ENCODE measurements at places on chromosomes 13 and 19.

GRCh38 chr13:109494925-109495369, 291.4 kb downstream of the IRS2 start:
- no peak for DNase-seq

DNA sequence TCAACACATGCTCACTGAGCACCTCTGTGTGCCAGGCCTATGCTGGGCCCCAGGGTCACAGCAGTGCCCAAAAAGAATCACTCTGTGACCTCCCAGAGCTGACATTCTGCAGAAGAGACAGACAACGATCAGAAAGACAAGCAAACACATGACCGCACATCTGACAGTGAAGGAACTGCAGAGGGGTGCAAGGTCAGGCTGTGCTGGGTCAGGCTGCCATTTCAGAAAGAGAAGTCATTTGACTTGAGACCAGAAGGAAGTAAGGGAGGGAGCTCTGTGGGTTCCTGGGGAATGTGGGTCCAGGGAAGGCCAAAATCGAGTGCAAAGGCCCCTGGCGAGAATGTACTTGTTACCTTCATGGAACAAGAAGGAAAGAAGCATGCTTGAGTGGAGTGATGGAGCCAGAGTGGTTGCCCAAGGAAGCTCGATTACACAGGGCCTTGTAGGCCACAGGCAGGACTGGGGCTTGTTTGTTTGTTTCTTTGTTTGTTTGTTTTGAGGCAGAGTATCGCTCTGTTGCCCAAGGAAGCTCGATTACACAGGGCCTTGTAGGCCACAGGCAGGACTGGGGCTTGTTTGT, 11.4 kb upstream of the CD22 start:
- no peak for DNase-seq

GRCh38 chr13:97723655-97724054, 229.8 kb upstream of the IPO5 start:
- DNase-seq, result no peak

DNA sequence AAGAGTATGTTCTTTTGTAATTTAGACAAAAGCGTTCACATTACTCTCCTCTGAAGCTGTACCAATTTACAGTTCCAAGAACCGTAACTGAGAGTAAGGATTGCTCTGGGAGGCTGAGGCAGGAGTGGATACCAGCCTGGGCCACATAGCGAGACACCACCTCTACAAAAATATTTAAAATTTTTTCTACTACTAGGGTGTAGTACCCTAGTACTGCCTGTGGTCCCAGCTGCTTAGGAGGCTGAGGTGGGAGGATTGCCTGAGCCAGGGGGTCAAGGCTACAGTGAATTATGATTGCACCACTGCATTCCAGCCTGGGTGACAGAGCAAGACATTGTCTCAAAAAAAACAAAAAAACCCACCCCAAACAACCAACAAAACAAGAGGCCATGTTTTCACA, 12.1 kb upstream of the CYP2A6 start:
- DNase-seq, result no peak

GRCh38 chr13:99157046-99157445, 43.6 kb upstream of the UBAC2 start:
- DNase-seq, result no peak

GRCh38 chr13:109707044-109707741, 79.2 kb downstream of the IRS2 start:
- DNase-seq, result no peak

DNA sequence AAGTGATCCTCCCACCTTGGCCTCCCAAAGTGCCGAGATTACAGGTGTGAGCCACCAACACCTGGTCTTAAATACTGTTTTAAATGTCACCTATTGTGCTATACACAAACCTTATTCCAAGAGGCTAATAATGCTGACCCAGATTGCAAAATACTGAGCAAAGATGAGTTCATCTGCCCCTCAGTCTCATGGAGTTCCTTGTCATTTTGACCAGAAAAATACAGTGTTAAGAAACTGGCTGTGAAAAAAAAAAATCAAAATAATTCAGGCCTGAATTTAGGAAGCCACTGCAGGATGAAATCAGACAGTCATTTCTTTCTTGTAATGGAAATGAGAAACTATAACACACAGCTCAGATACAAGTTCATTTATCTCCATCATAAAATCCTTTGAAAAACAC, 59.9 kb downstream of the TBC1D4 start:
- DNase-seq, result no peak

DNA sequence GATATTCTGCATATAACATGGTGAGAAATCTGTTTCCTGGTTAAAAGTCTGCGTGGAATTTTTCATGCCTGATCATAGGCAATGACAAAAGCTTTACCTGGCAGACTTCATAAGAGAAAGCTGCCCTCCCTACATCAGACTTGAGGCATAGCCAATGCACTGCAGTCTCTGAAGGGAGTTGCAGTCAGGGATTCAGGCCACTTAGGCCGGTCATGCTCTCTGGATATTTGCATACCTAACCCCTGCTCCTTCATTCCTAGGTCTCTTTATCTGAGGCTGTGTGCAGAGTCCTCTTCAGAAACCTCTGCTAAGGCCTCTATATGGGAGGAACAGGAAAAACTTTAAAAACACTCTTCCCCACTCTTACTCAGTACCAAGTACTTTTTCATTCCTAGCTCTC, 287.4 kb downstream of the PCDH17 start:
- DNase-seq, result no peak

GRCh38 chr13:30442926-30443325, 20.6 kb downstream of the UBE2L5 start:
- no peak for DNase-seq

DNA sequence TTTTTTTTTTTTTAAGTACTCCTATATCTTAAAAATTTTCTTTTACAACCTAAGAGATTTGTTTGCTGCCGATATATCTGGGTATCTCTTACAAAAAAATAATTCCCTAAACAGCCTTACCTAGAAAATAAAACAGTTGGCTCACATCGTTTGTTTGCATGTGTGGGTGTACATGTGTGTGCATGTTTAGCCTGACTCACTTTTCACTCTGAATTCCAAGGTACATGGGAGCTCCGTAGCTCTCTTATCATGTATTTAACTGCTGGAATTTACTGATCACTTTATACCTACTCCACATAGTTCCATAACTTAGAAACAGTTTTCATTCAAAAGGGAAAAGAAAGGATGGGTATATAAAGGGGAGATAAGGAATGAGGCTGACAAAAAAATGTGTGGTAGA, 616.5 kb downstream of the GPC6 start:
- no peak for DNase-seq

DNA sequence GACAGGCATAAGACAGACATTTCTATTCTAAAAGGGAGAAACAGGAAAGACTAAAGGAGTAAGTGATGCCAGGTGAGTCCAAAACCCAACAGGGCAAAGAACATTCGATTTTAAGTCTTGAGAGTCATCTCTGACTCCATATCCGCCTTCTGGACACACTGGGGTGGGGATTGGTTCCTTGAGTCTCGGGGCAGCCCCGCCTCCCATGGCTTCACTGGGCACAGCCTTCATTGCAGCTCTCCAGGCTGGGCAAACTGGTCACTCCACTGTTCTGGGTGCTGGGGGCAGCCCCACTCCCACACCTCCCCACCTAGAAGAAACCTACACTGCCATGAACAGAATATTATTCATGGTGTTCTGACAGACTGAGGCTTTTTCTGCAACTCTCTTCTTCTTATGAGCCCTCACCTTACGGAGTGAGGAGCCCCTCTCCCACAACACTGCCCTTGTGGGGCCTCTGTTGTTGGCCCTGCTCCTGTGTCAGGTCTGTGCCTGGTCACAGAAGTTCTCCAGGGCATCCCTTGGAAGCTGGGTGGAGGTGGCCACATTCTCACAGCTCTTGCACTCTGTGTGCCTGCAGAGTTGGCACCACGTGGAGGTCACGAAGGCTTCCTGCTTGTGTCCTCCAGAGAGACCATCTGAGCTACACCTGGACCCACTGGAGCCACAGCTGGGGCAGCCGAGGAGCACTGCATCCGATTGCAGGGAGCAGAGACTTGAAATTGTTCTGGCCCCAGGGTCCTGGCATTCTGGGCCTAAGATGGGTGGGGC, 95.4 kb downstream of the COL4A2 start:
- no peak for DNase-seq

GRCh38 chr13:77353995-77354394, 27.1 kb upstream of the MYCBP2 start:
- DNase-seq, result no peak

DNA sequence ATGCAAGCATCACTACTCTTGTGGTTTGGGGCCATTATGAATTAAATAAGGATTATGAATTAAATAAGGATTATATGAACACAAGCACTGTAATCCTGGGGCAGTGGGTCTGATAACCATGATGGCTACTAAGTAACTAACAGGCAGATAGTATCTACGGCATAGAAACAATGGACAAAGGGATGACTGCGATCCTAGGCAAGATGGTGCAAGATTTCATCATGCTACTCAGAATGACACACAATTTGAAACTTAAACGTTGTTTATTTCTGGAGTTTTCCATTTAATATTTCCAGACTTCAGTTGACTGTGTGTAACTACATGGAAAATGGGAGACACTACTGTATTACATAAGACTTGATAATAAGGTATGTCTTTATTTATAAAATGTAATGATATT, 15.1 kb downstream of the KCNRG start:
- DNase-seq, result no peak

DNA sequence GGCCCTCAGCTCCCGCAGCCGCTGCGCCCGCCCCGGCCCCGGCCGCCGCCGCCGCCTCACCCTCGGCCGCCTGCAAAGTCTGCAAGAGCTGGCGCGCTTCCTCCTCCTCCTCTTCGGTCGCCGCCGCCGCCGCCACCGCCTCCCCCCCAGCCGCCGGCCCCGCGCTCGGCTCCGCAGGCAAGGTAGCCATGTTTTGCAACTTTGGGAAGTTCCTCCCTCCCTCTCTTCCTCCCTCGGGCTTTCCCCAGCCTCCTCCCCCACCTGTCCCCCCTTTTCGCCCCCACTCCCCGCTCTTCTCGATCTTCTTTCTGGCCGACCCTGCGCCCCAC, 433 bp downstream of the SIX5 start:
- peak; percentile 30 for DNase-seq

GRCh38 chr19:12159773-12160414, 3.0 kb upstream of the ZNF136 start:
- no peak for DNase-seq

- no peak for DNase-seq
Measured at GRCh38 chr13:28819735-28820098, 422 bp upstream of the MTUS2 start.

DNA sequence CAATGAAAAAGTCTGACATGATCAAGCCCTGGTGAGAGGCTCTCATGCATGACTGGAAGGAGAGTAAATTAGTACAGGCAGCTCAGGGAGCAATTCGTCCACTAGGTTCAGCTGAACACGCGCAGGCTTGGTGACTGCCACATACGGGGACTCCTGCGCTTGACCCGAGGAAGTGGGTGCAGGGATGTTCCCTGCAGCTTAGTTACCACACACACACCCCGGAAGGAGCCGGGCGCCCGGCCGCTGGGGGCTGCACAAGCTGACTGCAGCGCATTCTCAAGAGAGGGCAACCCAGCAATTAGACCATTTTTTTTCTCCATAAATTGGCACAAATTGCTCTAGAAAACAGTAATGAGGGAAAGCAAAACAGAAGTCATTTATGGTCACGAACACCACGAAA, 23.0 kb upstream of the MIER2 start:
- DNase-seq, result no peak

- no peak for DNase-seq
Measured at GRCh38 chr19:17229890-17230289, 3.9 kb downstream of the OCEL1 start.

GRCh38 chr19:6739883-6740588, 556 bp downstream of the TRIP10 start:
- no peak for DNase-seq

- DNase-seq, result no peak
Measured at GRCh38 chr19:55858969-55859368, 22.6 kb downstream of the NLRP4 start.

DNA sequence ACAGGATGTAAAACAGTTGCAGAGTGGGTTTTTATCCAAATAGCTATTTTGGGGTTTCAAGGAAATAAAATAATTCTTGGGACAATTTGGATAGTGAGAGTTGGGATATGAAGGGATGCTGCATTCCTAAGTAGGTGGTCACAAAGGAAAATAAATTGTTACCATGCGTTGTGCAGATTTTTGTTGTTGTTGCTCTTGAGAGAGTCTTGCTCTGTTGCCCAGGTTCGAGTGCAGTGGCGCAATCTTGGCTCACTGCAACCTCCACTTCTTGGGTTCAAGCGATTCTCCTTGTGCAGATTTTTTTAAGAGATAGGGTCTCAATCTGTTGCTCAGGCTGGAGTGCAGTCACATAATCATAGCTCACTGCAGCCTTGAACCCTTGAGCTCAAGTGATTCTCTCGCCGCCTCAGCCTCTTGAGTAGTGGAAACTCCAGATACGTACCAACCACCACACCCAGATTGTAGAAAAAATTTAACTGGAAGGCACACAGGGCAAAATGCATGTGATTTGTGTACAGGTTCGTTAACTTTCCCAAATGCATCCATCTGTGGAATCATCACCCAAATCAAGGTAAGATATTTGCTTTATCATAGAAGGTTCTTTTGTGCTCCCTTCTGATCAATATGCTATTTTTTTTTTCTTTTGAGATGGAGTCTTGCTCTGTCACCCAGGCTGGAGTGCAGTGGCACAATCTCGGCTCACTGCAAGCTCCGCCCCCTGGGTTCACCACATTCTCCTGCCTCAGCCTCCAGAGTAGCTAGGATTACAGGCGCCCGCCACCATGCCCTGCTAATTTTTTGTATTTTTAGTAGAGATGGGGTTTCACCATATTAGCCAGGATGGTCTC, 16.0 kb downstream of the SLC1A5 start:
- DNase-seq, result no peak

DNA sequence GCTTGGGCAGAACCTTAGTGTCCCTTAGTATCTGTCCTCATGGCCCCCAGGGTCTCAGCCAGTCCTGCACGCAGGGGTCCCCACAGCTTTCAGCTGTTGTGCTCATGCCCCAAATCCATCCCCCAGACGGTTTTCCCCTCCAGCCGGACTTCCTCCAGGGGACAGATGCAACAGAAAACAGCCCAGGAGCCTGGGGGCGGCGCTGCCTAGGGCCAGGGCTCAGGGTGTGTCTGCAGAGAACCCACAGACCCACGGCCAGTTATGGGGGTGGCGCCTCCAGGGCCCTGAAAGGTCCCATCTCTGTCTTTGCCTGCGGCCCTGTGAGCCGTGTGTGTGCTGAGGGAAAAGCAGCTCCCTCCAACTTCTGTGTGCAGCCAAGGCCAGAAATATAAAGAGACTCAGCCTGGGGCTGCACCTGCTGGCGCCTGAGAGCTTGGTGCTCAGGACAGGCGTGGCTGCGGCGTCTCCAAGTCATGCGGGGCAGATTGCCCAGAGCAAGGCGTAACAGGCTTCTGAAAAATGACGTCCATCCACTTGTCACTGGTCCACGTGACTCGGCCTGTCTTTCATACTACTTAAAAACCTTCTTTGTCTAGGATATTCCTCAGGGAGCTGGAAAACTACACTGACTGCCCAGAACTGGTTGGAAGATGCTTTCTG, 22.1 kb upstream of the F7 start:
- DNase-seq, result no peak

Data from effector CD4-positive, alpha-beta T cell (primary cell).